H7 (cell line): ENCODE measurements at places on chromosomes 12 and 14.
A peak's percentile ranks its signal among the peaks of the same experiment; 100 is the strongest.

DNA sequence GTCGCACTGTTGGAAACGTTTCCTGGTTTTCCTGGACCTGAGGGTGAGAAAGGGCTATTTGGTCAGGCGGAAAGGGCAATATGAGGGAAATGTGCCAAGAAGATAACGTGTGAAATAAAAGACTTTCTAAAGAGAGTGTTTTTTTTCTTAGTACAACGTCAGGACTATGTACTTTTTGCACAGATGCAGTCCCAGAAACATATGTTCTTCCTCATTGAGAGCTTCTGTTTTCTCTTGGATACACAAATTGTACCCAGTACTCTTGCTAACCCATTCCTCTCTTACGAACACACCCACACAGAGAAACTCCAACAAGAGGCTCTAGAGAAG, 669 bp upstream of the PKP2 start:
- no peak for DNase-seq

- DNase-seq: no peak
Observed at GRCh38 chr12:102172436-102172835, 25.2 kb downstream of the PMCH start.

- no peak for DNase-seq
Observed at GRCh38 chr12:47409310-47409987, 296.4 kb downstream of the RPAP3 start.

DNA sequence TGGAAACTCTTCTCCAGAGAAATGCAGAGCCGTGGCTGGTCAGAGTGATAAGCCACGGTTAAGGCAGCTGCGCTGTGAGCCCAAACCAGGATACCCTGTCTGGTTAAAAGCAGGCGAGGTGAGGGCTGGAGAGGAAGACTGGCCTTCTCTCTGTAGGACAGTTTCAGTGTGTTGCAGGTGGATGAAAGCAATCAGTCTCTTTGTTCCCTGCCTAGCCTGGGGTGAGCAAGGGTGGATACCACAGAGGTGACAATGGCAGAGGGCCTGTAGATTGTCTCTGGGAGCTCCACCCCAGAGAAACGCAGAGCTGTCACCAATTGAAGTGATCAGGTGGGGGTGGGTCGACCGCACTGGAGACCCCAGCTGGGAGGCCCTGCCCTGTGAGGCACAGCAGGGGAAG, 621.9 kb downstream of the LRFN5 start:
- no peak for DNase-seq

DNA sequence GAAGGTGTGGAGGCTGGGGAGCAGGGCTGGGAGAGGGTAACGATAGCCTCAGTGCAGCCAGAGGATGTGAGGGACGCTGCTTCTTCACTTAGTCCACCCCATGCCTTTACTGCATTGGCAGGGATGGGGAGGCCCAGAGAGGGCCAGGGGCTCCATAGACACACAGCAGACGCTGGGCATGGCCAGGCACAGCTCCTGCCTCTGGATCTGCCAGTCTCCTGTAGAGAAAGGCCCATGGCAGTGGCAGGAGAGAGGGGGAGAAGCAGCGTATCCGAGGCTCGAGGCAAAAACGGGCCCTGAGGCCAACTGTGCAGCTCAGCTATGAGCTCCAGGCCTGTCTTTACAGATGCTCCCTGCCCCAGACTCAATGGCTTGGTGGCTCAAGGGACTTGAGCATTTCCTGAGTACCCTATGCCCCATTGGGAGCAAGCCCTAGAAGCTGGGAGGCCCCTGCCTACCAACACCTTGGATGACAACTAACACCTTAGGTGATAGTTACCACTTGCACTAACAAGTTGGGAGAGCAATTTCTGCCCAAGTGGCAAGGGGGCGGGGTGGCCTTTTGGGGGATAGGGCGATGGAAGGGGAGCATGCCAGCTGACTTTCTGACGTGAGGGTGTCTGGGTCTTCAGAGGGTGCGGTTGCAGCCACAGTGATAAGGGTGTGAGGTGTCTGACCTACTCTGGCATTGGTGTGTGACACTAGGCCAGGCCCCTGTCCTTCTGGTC, 5.0 kb upstream of the LBHD2 start:
- DNase-seq: peak; percentile 18

GRCh38 chr12:75585330-75585729, 73.9 kb upstream of the KRR1 start:
- DNase-seq: no peak

DNA sequence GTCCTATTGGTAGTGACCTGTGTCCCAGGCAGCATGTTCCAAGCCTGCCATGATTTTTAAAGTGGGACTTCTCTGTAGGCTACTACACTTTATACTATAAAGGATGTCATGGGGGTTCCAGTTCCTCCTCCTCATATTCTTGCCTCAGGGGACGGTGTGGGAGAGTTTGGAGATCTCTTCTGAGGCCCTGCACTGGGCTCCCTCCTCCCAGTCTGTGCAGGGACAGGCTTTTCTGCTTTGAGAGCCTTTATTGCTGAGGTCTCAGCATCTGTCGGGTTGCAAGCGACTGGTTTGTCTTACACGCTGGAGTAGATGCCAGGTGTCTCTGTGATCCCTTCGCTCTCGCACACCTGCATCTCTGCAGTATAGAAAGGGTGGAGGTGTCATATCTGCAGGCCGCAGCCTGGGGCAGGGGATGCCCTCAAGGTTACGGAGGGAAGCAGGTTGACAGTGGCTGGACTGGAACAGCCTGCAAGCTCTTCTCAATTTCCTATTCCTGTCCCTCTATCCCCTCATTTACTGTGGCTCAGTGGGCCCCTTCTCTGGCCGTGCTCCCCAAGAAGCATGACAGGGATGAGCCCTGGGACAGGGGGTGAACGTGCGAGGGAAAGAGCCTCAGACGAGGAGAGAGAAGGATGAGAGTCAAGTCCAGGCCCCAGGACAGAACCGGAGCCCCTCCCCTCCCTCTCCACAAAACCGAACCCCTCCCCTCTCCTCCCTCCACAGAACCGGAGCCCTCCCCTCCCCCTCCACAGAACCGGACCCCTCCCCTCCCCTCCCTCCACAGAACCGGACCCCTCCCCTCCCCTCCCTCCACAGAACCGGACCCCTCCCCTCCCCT, 51.3 kb downstream of the SLC6A12 start:
- DNase-seq: peak; percentile 83

DNA sequence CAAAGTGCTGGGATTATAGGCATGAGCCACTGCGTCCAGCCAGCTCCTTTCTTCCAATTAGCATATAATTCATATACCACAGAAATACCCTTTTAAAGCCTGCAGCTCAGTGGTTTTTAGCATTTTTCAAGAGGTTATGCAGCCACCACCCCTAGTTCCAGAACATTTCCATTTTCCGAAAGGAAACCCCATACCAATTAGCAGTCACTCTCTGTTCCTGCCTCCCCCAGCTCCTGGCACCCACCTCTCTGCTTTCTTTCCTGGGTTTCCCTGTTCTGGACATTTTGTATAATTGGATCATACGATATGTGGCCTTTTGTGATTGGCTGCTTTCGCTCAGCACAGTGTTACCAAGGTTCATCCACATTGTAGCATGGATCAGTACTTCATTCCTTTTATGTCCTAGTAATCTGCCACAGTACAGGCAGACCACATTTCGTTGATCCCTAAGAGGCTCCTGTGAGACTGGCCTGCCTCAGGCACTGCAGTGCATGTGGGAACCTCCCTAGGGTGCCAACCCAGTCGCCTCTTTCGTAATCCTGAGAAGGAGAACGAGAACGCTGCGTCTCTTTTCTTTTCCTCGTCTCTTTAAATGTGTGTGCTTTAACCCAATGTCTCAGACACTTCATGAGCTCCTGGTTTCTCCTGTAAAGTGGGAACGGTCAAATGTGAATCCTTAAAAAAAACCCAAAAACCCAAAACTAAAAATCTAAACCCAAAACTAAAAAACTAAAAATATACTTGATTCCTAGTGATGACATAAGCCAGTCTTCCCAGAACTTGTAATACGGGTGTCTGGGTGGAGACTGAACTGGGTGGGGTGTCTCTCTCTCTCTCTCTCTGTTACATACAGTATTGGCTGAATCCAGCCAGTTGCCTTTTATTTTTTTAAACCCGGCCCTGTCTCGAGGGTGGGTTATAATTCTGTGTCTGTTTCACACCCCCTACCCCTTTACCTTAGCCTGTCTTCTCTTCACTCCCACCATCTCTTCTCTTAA, 14.7 kb downstream of the AACS start:
- no peak for DNase-seq

DNA sequence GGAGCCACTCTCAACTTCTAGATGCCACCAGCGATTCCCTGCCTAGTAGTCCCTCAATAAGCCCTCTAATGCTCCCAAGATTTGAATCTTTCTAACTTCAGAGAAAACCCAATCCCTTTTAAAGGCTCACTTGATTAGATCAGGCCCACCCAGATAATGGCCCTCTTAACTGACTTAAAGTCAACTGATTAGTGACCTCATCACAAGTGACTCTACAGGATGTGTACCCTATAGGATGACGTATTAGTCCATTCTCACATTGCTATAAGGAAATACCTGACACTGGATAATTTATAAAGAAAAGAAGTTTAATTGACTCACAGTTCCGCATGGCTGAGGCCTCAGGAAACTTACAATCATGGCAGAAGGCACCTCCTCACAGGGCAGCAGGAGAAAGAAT, 49.1 kb downstream of the ANKS1B start:
- DNase-seq: no peak

- no peak for DNase-seq
Observed at GRCh38 chr14:67719866-67720265, 18.2 kb downstream of the RDH12 start.

DNA sequence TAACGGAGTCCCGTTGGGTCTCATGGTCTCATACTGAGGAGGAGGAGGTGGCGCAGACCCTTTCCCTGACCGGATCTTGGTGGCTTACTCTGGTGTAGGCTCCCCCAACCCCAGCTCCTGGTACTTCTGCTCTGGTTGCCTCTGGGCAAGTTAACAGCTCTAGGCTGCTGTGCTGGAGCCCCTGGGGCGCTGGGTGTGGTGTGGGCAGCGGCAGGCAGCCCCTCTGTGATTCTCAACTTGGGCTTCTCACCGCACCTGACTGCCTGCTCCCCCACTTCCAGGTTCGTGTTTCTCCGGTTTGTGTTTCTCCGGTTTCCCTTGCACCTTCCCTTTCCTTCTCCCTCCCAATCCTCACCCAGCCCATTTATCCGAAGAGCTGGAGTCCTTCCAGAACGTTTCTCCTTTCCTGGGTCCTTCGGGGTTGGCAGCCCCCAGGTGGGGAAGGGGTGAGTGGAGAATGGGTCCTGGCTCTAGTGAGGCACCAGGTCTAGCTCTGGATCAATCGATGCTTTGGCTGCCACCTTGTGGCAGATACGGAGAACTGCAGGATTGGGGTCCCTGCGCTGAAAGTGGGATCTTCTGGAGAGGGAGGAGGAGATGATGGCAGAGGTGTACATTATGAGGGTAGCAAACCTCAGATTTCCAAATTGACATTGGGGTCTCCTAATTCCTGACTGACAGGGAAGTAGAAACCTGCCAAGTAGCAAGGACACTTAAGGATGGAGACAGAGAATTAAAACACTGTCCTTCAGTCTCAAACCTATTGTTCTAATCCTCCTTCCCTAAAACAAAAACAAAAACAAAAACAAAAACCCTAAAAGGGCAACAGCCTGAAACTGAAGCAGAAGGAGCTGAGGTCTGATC, 8.3 kb downstream of the CISTR start:
- DNase-seq: peak; percentile 95

DNA sequence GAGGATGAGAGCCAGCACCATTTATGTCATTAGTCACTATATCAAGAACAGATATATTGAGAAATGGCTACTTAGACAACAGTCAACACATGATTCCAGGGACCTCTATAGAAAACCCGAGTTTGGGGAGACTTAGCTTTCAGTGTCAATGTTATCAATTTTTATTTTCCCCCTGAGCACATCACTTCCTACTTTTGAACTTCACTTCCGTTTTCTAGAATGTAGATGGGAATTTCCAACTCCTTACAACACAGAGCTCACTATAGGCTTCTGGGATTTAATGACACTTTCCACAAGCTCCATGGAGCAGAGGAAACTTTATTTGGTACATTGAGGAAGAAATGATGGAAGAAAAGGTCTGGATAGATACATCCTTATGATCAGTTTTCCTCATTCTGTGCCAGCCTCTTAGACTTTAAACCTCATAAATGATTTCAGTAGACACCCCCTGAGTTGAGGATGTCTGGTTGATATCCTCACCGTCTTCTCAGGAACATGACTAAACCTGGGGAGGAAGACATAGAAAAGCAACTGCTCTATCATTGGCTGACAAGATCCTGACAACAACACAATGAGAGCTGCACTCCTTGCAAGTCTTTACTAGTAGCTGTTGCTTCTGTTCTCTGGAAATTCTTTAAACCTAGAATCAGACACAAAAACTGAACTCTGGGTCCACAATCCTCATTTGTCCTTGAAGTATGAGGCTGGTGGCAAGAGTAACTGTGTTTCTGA, 449.4 kb upstream of the OR4E1 start:
- DNase-seq: no peak

GRCh38 chr12:19242581-19242980, 113.0 kb downstream of the PLEKHA5 start:
- DNase-seq: no peak

DNA sequence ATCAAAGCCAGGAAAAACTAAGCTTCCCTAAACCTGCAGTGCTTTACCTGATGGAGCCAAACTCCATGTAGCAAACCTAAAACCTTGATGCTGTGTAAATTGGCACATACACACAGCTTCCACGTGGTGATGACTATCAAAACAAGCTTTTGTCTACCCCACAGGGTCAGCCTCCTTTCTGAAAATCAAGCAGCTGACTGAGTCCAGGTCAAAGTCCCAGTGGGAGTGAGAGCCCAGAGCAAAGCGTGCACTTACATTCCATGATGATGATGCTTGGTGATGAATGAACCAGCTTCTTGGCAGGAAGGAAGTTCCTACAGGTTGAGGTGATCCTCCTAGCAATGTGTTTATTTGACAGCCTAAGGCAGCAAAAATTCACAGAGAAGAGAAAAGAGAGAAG, 630.0 kb upstream of the TBX3 start:
- no peak for DNase-seq
